ENCODE measurements at places on chromosomes 5 and 9.

- no peak for DNase-seq
These were observed 157.8 kb upstream of the RASEF start for GRCh38 chr9:83220730-83221129.

- DNase-seq = peak; percentile 98
These were observed at the start of gene IPO11 for GRCh38 chr5:62412549-62413329. TSS of gene IPO11 (plus strand) at chr5:62412763. CDS start at chr5:62437280, 24,517 bp downstream.

GRCh38 chr5:144201588-144201987 is 30.9 kb downstream of the KCTD16 start:
- no peak for DNase-seq

DNA sequence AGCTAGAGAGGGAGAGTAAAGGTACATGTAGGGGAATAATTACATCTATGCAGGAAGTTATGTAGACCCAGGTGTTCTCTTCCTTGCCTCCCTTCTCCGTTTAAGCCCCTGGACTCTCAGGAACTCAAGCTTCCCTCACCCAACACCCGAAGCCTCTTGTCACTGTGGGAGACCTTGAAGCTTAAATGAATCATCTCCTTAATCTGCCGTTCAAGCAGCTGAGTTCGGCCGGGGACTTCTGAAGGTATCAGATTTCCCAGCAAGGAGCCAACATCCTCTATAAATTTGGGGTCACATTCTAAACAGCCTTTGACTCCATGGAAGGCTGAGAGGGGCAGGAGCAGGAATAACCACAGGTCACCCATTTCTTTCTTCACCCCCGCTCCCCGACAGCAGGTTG is 412 bp downstream of the IZUMO3 start:
- no peak for DNase-seq

- DNase-seq = no peak
These were observed 3.0 kb upstream of the C1QTNF3 start for GRCh38 chr5:34045996-34046395.

- DNase-seq = no peak
These were observed 72.5 kb downstream of the ACTL7B start for GRCh38 chr9:108783326-108783725.

GRCh38 chr9:126342621-126343031 is 16.0 kb downstream of the MVB12B start:
- DNase-seq = peak; percentile 21

GRCh38 chr5:120609570-120609969 is 145.5 kb downstream of the PRR16 start:
- no peak for DNase-seq

DNA sequence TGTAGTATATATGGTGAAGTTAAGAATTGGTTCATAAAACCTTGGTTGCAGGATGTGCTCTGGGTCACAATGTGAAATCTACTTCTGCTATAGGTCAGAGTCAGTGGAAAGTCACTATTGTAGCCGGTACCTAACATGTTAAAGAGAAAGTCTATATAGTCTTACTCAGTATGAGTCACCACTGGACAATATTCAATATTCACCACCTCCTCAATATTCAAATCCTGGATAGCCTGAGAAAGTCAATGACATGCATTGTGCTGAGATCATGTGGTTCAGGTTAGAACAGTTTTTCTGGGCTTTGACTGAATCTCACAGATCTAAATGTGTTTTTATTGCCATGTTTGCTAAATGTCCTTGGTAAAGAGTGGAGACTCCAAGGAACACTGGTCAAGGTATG is 108.8 kb downstream of the HMHB1 start:
- no peak for DNase-seq

GRCh38 chr5:93582677-93583438 is at the start of gene NR2F1:
TSS of gene NR2F1 (plus strand) at chr5:93583222. CDS start at chr5:93585024, 1,802 bp downstream.
- peak; percentile 66 for DNase-seq

GRCh38 chr9:31541721-31542281 is 842.6 kb upstream of the ACO1 start:
- DNase-seq = no peak

DNA sequence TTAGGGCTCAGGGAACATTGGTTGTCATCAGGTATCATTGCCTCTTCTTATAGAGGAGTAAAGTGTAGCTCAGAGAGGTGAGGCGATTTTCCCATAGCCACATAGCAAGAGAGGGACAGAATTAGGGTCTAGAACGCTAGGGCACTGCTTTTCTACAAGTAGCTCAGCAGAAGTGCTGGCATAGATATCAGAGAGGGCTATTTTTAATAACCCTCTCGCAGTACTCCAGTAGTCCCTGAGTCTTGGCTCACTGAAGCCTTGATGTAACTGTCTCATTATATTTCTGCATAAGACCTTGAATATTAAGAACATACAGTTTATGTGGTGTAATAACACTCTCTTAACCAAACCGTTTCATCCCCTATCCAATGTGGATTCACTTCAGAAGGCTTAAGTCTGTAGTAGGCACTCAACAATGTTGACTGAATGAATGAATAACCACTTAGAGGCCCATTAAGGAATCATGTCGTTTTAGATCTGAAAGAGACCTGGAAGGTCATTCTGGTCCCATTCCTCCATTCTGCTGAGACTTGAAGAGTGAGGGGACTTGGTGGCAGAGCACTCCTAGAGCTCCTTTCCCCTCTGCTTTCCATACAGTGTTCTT is 4.7 kb upstream of the FRMPD1 start:
- no peak for DNase-seq

- no peak for DNase-seq
These were observed 2.1 kb upstream of the FOXE1 start for GRCh38 chr9:97850746-97851445.

- no peak for DNase-seq
These were observed 16.6 kb downstream of the OCLN start for GRCh38 chr5:69509212-69509611.

GRCh38 chr5:107670087-107670931 is 428 bp downstream of the EFNA5 start:
- DNase-seq = peak; percentile 40

DNA sequence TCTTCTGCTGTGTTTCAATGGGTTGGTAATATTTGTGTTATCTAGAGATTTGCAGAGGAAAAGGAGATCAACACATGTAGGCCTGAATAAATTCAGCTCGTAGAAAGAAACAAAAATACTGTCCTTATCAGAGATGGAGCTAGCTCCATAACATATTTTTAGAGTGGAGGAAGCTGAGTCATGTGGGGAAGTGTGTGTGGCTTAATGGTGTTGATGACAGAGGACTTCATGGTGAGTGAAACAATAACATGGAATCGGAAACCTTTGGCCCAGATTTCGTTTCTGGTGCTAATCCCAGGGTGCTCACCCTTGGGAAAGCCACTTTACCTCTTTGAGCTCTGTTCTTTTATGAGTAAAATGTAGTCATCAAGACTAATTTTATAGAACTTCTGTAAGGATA is 825.0 kb downstream of the TLR4 start:
- DNase-seq = no peak

DNA sequence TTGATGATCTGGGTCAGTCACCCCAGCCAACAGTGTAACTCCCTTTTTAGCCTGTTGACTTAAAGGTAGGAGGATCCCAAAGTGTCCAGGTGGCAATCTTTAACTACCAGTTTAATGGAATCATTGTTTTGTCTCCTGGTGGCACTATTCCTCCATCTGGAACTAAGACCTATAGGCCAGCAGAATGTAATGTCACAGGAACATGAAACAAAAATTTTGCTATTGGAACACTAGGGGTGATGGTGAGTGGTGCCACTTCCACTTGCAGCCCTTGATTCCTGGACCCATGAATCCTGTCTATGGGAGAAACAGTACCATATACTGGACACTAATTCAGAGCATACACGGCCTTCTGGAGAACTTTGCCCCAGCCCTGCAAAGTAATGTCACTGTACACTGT is 219.5 kb upstream of the RASA1 start:
- no peak for DNase-seq

DNA sequence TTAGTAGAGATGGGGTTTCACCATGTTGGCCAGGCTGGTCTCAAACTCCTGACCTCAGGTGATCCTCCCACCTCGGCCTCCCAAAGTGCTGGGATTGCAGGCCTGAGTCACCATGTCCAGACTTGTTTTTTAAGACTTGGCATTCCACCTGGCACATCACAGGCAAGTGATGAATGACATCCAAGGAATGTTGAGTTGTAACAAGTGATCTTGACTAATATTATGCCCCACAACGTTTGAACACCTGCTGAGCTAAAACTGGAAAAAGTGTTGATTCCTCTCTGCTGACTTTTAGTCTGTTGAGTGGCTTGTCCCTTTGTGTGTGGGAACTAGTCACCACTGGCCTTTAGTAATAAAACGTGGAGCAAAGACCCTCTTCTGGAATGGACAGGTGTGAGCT is 54.6 kb downstream of the SUB1 start:
- no peak for DNase-seq

DNA sequence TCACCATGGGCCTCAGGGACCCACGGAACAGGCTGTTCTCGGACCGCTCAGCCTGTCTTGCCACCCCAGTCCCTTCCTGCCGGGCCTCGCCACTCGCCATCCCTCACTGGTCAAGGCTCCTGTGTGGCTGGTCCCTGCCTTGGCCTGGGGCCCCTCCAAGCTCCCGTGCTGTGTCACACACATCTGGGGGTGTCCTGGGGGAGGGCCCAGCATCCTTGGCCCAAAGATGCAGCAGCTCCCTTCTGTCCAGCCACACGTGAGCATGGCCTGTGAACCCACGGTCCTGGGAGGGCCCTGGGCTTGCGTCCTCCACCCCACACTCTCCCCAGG is 425 bp upstream of the EGFL7 start:
- DNase-seq = no peak

GRCh38 chr9:131739959-131740648 is at the start of gene RAPGEF1:
TSS of gene RAPGEF1 (minus strand) at chr9:131740076. CDS start at chr9:131739830, 246 bp downstream.
- peak; percentile 71 for DNase-seq

DNA sequence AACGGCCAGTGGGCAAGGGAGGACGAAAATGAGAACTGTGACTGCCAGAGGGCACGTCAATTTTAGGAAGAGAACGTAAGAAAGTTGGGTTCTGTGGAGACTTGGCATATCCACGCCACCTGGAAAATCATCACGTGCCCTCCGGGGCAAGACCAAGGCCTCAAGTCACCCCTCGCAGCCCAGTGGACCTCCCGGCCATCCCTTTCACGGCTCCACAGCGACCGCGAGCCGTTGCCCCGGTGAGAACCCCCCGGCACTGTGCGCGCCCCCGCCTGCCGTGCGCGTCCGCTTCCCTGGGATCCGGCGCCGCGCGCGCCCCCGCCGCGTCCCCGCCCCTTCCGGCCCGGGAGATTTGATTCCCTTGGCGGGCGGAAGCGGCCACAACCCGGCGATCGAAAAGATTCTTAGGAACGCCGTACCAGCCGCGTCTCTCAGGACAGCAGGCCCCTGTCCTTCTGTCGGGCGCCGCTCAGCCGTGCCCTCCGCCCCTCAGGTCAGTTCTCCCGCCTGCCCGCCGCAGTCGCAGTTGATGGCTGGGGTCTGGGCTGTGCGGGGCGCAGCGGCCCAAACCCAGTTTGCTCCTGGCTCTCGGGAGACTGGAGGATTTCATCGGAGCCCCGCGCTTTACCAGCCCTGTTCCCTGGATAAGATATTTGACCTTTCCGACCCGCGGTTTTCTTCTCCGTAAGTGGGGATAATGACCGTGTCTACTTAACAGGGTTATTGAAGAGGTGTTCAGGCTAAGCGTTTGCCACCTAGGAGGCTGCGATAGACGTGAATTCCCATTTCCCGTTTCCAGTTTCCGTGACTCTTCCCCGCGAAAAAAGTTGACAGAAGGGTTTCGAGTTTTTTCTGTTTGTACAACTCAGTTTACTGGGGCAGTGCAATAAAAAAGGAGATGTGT is at the start of gene MELK:
MELK (plus strand) TSS at position 381 of the 904 bp plus-strand sequence. CDS start 8,787 bp downstream, outside the sequence.
- DNase-seq = peak; percentile 90

DNA sequence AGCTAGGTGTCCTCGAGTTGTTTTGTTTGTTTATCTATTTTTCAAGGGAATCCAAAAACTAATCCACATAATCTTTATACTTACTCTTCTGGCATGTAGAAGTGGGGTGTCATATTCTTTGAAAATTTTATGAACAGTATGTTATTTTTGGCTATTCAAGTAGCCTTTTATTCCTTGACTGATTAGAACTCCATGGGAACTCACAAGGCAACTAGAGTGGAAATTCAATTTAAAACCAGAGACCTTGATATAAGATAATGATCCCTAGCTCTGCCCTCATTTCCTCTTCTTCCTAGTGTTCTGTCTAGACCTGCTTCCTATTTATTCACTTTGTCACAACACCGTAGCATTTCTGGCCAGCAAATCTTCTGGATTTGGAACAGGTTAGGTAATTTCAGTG is 1123.7 kb upstream of the C9orf72 start:
- no peak for DNase-seq

DNA sequence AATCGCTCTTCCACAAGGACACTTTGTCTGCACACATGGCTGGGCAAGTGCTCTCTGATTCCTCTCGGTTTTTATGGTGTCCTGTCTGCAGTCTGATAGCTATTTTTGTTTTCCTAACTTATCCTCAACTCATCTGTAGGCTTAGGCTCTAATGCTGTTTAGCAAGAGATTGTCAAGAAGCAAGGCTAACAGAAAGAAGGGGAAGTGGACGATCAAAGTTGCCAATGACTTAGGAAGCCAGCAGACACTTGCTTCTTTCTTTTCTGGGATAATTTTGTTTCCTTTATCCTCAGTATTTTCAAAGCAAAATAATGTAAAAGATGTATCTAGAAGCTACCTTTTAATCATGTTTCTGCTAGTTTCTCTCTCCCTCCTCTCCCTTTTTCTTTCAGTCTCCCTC is 130.7 kb downstream of the PRKACG start:
- no peak for DNase-seq

Data from colonic mucosa (tissue), 4 donors.